ENCODE measurements at places on chromosomes 2 and 18. TPM values are rescaled to one million over a fixed set of nuclear protein-coding genes. Genes with fewer than 3 reads are reported as not detected.
A peak's percentile ranks its signal among the peaks of the same experiment; 100 is the strongest.

Gene ACVR1C
- 2.3 TPM for total RNA-seq

- DNase-seq = no peak
These were observed 995.1 kb upstream of the DDX18 start for GRCh38 chr2:116819355-116819754.

GRCh38 chr2:168585700-168586099, 129.6 kb downstream of the CERS6 start:
- DNase-seq = no peak

DNA sequence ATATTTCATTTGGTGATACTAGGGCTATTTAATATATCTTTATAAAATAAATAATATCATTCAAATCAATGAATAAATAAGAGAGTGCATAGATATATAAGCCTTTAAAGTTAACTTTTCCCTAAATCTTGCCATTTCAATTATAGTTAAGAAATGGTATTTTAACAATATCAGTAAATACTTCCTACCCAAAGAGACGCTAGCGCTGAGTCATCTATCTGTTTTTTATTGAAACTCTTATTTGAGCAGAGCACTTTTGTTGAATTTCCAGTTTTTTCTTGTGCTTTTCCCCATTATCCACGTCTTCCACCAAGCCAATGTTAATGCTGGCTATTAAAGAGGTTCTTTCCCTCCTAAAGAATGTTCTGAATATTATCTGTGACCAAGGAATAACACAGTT, 639.3 kb downstream of the DSC3 start:
- DNase-seq = no peak

Gene IL36RN
- not detected for total RNA-seq

GRCh38 chr2:213129311-213129710, 22.1 kb downstream of the IKZF2 start:
- no peak for DNase-seq

- DNase-seq = peak; percentile 84
These were observed 96.2 kb upstream of the ZNF532 start for GRCh38 chr18:58768293-58768974.

GRCh38 chr2:207073801-207074678, 91.7 kb downstream of the KLF7 start:
- DNase-seq = peak; percentile 26

DNA sequence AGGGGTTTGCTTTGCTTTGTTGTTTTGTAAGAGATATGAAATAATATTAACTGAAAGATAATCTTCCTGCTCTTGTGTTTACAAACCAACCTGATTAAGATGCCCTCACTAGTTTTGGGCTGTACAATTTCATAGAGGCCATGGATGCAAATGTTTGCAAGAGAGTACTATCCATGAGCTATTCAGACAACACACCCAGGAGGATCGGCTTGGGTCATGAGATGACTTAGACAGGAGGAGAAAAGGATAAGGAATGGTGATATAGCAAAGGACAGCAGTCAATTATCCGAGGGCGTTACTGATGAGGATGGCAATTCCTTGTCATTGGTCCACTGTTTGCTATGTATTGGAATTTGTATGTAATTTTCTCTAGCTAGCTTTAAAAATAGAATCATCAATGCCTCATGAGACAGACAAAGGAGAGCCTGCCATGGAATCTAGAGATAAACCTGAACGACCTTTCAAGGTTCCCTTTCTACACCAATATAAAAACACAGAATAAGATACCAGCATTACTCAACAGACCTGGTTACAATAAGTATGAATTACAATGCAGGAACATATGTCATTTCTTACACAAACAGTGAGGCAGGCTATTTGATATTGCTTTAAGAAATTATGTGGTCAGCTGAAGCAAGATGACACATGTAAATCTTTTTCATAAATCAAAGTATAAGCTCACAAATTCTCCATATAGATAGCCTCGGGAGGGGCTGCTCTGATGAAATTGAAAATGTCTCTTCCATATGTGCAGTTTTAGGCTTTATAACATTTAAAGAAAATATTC, 54.4 kb upstream of the SOS1 start:
- DNase-seq = no peak

Measured in activated naive CD4-positive, alpha-beta T cell treated with anti-CD3 and anti-CD28 coated beads, Interleukin-2, amount 50 U/mL, for 72 hours (primary cell).